ENCODE measurements at places on chromosomes 3 and 15. TPM values are rescaled to one million over a fixed set of nuclear protein-coding genes. Genes with fewer than 3 reads are reported as not detected.

GRCh38 chr3:150000641-150001040 is 29.9 kb upstream of the PFN2 start:
- H3K4me3 ChIP-seq, result no peak overlapping the region
- no peaks in the 10 kb centered on the region for H3K36me3 ChIP-seq
- no peak for DNase-seq
- no peaks in the 10 kb centered on the region for H3K4me1 ChIP-seq

The GRM2 gene
- total RNA-seq, result 0.82 TPM

The UTS2B gene
- total RNA-seq, result 0.62 TPM

- no peak overlapping the region for H3K4me3 ChIP-seq
- H3K27me3 ChIP-seq, result no peaks in the 10 kb centered on the region
- no peaks in the 10 kb centered on the region for H3K36me3 ChIP-seq
- DNase-seq, result no peak
- H3K27ac ChIP-seq, result peak overlapping the region; percentile 69
Measured at GRCh38 chr3:113829576-113830354, 8.8 kb upstream of the GRAMD1C start.

GRCh38 chr15:78322243-78322642 is 17.9 kb upstream of the CRABP1 start:
- peaks cover 17% of the 10 kb centered on the region for H3K4me1 ChIP-seq
- no peak for DNase-seq
- H3K4me3 ChIP-seq, result no peak overlapping the region
- H3K36me3 ChIP-seq, result no peaks in the 10 kb centered on the region
- H3K27ac ChIP-seq, result no peak overlapping the region

DNA sequence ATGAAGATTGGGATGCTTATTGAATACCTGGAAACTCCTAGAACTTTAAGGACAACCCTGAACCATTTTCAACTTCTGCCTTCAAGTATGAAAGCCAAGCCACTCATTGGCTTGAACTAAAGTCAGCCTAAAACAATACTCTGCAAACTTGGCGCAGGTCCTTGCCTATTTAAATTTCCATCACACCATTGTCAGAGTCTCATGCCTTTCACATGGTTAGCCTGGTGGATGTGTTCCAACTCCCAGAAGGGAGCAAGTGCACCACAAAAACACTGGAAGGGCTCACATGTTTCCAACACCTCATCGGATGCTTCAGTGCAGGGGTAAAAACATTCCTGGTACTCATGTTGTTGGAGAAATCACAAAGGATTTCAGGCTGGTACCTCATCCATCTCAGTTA is 511.6 kb upstream of the MDFIC2 start:
- H3K27me3 ChIP-seq, result no peaks in the 10 kb centered on the region
- no peak for DNase-seq
- peaks cover 7% of the 10 kb centered on the region for H3K4me1 ChIP-seq
- H3K27ac ChIP-seq, result no peak overlapping the region
- H3K36me3 ChIP-seq, result no peaks in the 10 kb centered on the region
- no peak overlapping the region for H3K4me3 ChIP-seq

- no peak for DNase-seq
- H3K27me3 ChIP-seq, result peaks cover 13% of the 10 kb centered on the region
- no peaks in the 10 kb centered on the region for H3K4me1 ChIP-seq
- H3K27ac ChIP-seq, result no peak overlapping the region
- H3K36me3 ChIP-seq, result peaks cover 4% of the 10 kb centered on the region
Measured at GRCh38 chr3:40020689-40021088, 211.3 kb downstream of the MYRIP start.

The BFSP2 gene
- not detected for total RNA-seq

- no peaks in the 10 kb centered on the region for H3K36me3 ChIP-seq
- H3K27ac ChIP-seq, result no peak overlapping the region
- no peaks in the 10 kb centered on the region for H3K27me3 ChIP-seq
- DNase-seq, result no peak
Measured at GRCh38 chr15:59257140-59257539, 50.5 kb downstream of the LDHAL6B start.

DNA sequence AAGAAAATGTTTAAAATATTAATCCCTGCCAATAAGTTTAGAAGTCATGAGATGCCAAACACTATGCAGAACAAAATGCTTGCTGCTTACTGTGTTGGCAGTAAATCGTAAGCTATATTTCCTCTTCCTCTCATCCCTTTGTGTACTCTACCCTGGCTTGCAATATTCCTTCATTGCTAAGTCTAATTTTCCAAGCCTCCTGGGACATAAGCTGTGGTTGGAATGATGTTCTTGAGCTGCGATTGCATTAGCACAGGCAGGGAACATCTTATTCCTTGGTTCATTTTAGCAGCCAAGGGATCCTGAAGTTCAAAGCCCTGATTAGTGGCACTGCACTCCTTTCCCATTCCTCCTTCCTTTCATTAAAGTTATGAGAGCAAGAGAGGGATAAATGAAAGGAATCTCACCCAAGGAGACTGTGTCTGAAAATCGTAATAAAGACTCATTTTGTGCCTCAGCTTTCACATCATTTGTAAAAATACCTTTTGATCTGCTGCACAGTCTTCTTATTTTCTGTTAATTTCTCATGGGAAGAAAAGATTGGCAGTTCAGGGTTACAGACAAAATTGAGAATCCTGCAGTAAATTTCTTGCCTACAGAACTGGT is 535.2 kb downstream of the OCA2 start:
- no peak overlapping the region for H3K27ac ChIP-seq
- no peaks in the 10 kb centered on the region for H3K4me1 ChIP-seq
- H3K27me3 ChIP-seq, result no peaks in the 10 kb centered on the region

DNA sequence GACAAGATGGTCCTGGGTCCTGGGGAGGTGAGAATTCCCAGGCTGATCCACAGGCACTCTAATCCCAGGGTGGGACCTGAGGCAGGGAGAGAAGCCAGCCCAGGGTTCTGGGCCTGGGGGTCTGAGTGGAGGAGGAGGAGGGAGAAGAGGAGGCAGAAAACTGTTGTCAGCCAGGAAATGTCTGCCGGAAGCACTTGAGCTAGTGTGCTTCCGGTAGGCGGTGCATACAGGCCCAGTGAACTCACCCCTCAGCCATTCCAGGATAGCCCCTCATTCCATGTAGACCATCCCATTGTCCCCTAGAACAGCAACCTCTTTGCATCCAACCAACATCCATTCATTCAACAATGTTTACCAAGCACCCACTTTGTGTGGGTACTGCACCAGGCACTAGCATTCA is 47.9 kb upstream of the LCTL start:
- H3K4me3 ChIP-seq, result no peak overlapping the region
- H3K27me3 ChIP-seq, result peaks cover 2% of the 10 kb centered on the region
- DNase-seq, result no peak
- H3K36me3 ChIP-seq, result no peaks in the 10 kb centered on the region
- peak overlapping the region; percentile 37 for H3K27ac ChIP-seq
- H3K4me1 ChIP-seq, result peaks cover 11% of the 10 kb centered on the region

The SETD5 gene
- total RNA-seq, result 233 TPM

- no peak overlapping the region for H3K4me3 ChIP-seq
- no peaks in the 10 kb centered on the region for H3K36me3 ChIP-seq
- no peaks in the 10 kb centered on the region for H3K27me3 ChIP-seq
- H3K4me1 ChIP-seq, result peaks cover 21% of the 10 kb centered on the region
Measured at GRCh38 chr3:10194328-10195071, 29.8 kb downstream of the IRAK2 start.

Measured in progenitor cell of endocrine pancreas (in vitro differentiated cells).